H4 (cell line): ENCODE measurements at places on chromosomes 12 and 14. TPM values are rescaled to one million over a fixed set of nuclear protein-coding genes. Genes with fewer than 3 reads are reported as not detected.

DNA sequence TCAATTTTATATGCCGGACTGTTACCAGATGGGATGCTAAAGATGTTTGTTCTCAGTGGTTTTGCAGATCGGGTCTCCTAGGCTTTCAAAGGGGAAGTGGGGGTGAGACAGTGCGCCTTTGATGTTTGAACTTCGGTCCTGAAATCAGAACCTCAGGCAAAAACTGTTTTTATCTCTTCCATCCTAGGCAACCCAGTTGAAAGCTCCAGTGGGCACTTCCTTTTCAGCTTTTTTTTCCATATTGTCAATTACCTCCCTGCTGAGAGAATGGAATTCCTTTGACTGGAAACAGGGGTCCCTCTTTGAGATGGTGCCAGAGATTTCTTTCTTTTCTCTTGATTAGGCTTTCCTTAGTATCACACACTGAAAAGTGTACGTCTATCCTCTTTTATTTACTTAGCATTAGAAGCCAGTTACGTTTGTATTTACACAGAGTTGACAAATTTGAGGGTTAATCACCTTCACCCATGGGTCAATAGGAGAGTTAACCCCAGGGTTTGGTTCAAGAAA is 40.0 kb downstream of the NUAK1 start:
- DNase-seq, result no peak

Gene C1S
- 72.4 and 88.1 TPM in 2 replicates for total RNA-seq

DNA sequence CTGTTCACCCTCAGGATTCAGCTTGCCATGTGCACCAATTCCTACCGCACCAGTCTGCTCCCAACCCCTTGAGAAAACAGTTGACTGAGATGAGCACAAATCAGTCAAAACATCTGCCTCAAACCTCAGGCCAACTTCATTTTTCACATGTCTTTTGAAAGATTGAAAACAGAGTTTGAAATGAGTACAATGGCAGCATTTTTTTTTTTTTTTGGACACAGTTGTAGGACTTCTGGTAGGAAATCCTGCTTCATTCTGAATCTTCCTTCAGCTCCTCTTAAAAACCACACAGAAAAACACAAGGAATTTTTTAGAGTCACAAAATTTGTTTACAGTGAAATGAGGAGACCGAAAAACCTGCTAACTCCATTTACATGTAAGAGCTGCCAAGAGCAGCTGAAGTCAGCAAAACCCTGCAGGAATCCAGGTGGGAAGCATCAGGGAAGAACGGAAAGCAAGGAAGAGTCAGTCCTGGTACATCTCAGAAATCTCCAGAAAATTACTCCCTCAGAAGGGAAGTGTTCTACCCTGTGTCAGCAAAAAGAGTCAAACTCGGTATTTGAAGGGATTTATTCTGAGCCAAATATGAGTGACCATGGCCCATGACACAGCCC is 100.3 kb upstream of the TMTC1 start:
- no peak for DNase-seq

GRCh38 chr12:132506328-132507160 is 16.6 kb downstream of the FBRSL1 start:
- no peak for DNase-seq

DNA sequence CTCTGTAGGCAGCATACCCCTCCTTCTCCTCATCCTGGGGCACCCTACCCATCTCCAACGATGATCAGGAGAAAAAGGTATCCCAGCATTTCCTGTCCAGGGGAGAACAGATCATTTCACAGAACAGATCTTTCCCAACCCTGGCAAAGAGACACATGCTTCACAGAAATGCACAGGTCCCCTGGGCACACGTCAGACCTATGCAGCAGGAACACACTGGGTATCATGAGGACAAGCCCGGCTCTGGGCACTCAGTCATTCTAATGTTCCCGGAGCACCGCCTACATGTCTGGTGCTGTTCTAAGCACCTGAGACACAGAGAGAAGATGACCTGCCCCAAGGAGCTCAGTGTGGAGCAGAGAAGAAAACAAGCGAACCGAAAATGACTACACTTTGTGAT is 56.2 kb downstream of the ACTN1 start:
- DNase-seq, result no peak

Gene CCDC177
- not detected in 2 replicates for total RNA-seq

DNA sequence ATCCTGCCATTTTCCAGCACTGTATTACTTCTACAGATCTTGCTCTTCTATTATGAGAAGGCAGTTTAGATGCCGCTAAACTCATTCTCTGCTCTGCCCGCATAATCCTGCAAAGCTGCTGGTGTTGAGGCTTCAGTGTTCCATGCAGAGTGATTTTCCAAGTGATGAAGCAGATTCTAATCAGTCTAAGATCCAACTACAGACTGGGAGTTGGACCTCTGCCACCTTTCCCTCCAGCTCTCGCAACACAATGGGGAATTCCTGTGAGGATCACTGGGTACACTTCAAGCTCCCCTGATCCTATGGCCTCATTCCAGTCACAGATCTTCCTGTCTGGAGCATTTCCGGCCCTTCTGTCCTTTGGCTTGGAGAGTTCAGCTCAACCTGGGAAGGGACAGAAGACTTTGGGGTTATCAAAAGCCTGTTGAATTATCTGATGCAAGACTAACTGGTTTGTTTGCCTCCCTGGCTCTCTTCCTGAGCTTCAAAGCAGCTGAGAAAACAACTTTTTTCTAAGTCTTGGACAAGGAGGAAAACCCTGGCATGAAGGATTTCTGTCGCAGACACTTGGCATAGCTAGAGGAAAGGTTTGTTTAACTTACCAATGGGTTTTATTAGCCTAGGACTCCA is 333.9 kb downstream of the ZFP36L1 start:
- peak; percentile 92 for DNase-seq

- no peak for DNase-seq
Observed at GRCh38 chr14:95236221-95236620, 78.9 kb upstream of the DICER1 start.

DNA sequence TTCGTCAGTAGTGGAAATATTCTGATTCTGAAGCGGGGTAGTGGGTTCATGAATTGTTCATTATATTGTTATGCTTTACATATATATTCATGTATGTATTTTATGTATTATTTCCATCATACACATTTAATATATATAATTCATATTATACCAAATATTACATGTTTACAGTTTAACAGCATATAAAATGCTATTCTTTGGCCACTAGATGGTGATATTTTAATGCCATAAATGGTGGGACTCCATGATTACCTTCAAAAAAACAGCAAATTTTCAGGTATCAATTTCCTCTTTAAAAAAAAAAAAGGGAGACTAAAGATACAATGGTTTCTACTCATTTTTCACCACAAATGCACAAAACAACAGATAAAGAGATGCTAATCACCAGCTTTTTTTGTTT is 41.0 kb downstream of the BDKRB1 start:
- DNase-seq, result peak; percentile 12
